Common myeloid progenitor, CD34-positive (primary cell): ENCODE measurements at places on chromosomes 7 and 10.
A peak's percentile ranks its signal among the peaks of the same experiment; 100 is the strongest.

- no peak for DNase-seq
Observed at GRCh38 chr7:134155206-134155605, 28.1 kb downstream of the LRGUK start.

DNA sequence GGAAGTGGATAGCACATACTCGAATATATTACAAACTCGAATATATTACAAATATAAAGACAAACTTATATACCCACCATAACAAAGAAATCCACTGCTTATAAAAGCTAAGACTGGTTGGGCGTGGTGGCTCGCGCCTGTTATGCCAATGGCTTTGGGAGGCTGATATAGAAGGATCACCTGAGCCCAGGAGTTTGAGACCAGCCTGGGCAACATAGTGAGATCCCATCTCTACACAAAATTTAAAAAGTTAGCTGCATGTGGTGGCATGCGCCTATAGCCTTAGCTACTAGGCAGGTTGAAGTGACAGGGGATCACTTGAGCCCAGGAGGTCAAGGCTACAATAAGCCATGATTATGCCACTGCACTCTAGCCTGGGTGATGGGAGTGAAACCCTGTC lies 20.4 kb downstream of the MCMBP start:
- no peak for DNase-seq

GRCh38 chr10:126616737-126617136 lies 53.8 kb downstream of the C10orf90 start:
- DNase-seq = no peak

DNA sequence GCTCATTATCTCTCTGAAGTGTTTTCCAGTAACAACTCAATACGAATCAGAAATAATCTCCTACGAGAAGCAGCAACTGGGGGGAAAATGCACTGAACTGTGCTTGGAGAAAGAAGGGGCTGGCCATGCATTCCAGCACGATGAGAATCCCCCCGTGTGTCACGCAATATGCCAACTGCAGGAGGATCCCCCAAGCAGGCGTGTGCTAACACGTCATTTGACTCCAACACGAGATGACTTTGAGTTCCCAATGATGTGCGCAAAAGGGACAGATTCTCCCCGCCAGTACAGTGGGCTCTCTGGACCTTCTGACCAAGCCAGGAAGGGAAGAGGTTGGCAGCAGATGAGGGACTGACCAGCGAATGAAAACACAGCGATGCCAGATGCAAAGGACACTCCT lies 105.5 kb downstream of the KCNMA1 start:
- no peak for DNase-seq

- peak; percentile 9 for DNase-seq
Observed at GRCh38 chr7:28135760-28136159, 44.8 kb downstream of the JAZF1 start.

GRCh38 chr7:110800984-110801383 lies 289.9 kb upstream of the LRRN3 start:
- no peak for DNase-seq

DNA sequence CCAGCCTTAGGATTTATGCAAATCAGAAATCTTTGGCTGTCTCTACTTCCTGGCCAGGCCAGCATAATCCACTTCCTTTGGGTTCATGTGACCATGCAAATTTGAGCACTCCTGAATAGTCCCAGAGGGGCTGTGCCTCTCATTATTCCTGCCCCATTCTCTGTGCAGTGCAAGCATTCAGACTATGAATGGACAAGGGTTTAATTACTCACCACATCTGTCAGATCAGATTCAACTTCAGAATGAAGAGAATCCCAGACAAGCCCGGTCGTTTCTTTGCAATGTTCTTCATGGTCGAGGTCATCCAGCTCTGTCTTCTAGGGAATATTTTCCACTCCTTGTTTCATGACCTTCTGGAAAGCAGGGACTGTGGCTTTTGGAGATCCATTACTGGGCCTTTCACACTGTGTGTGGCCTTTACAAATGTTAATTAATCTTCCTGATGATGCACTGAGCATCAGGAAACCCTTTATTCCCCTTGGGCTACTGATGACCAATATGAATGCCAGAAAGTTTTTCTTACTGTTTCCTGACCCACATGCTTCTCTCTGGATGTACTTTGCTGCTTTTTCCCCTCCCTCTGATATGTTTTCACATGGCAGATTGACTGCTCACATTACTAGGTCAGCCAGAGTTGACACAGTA lies 217.6 kb upstream of the TCF7L2 start:
- no peak for DNase-seq

DNA sequence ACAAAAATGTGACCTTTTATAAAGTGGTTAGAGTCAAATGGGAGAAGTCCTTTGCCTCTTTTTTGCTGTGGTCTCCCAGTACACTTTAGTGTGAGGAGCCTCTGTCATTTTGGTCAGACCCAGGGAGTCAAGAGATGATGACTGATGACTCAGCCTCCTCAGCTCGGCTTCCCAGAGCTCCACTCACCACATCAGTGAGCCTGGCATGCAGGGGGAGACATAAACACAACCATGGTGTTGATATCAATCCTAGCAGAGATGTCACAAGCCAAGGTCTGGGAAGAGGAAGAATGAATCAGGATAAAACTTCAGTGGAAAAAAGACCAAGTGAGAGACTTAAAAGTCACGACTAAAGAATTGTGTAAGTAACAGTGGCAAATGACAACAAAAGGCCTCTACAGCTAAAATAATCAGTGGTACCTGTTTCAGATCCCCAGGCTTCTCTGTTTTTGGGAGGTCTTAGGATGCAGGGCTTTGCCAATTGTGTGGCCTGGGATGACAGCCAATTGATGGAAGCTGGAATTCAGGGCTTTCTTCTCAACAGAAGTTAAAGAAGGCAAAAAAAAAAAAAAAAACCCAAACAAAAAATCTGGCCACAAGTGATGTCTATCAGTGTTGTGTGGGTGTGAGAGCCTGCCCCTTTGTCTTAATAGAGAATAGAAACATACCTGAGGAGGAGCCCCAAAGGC lies 50.2 kb downstream of the TFAM start:
- DNase-seq = peak; percentile 63

DNA sequence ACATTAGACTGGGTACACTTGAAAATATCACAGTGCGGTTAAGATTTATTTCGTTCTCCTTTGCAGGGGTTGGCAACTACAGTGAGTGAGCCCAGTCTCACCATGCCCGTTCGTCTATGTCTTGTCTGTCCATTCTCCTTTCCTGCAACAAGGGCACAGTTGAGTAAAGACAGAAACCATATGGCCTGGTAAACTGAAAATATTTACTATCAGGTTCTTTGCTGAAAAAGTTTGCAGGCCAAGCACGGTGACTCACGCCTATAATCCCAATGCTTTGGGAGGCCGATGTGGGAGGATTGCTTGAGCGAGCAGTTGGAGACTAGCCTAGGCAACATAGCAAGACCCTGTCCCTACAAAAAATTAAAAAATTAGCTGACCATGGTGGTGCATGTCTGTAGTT lies 11.4 kb upstream of the KCTD7 start:
- no peak for DNase-seq

DNA sequence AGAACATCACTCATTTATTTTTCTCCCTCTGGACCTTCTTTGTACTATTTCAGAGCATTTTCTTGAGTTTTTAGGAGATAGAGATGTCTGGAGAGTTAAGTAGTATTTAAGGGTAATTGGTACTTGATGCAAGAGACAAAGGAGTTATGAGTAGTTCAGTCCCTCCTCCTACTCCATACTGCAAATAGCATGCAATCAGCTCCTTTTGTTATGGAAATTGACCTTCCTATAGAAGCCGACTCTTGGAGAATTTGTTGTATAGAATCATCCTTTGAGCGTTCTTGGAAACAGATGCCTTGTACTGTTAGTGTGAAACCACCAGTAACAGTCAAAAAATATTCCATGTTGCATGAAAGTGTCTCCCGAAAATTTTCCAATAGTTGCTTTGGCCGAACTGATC lies 428.2 kb upstream of the GALNT17 start:
- DNase-seq = no peak

DNA sequence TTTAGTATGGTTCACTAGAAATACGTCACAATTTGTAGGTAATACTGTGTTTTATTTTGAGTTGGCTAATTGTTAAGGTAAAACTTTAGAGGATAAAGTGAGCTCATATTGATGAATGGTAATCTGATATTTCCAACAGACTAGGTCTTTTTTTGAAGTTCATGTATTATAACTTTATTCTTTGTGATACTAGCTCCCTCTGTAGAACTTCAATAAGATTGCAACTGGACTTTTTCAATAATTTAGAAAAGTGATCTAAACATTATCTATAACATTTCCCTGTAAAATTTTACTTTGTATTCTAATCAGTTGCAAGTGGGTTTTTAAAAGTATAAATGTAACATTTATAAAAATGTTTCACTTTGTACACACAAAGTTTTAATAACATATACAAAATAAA lies 83.5 kb downstream of the ADK start:
- peak; percentile 26 for DNase-seq

DNA sequence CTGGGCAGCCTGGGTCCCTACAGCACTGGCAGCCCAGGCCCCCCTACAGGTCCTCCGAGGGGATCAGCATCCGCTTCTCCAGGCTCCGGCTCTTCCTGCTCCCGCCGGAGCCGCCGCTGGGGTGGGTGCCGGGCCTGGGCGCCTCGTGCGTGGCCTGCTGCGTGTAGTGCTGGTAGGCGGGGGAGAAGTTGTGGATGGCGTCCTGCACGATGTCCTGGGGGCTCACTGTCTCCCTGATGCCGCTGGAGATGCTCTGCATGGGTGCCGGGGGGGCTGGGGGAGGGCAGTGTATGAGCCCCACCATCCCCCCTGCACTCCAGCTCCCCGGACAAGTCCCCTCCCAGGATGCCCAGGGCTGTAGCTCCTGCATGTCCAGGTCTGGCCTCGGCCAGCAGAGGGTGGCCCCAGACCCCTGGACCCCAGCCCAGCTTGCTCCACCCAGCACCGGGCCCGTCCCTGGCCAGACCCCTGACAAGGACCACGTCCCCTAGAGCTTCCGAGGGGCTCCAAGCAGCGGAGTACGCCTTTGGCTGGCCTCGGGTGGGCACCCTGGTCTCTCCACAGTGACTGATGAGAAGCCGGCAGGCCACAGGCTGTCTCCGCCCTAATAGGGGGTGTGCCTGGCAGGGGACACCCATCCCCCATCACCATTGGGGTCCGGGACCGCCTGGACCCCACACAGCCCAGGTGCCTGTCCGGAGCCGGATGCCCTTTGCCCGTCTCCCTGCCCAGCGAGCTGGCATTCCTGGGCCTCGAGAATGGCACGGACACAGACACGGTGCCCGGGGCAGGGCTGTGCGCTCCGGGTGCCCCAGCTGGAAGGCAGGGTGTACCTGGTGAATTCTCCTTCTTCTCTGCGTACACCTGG lies 8.9 kb downstream of the TMEM184A start:
- DNase-seq = no peak

DNA sequence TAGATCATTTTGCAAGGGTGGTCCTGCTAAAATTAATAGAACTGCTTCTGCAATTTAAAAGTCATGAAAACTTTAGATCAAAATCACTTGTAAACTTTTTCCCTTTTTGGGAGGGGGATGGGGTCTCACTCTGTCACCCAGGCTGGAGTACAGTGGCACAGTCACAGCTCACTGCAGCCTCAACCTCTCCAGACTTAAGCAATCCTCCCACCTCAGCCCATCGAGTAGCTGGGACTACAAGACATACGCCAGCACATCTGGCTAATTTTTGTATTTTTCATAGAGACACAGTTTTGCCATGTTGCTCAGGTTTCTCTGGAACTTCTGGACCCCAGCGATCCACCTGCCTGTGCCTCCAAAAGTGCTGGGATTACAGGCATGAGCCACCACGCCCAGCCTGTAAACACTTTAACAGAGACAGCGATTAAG lies 79.7 kb downstream of the LRRC17 start:
- DNase-seq = no peak

DNA sequence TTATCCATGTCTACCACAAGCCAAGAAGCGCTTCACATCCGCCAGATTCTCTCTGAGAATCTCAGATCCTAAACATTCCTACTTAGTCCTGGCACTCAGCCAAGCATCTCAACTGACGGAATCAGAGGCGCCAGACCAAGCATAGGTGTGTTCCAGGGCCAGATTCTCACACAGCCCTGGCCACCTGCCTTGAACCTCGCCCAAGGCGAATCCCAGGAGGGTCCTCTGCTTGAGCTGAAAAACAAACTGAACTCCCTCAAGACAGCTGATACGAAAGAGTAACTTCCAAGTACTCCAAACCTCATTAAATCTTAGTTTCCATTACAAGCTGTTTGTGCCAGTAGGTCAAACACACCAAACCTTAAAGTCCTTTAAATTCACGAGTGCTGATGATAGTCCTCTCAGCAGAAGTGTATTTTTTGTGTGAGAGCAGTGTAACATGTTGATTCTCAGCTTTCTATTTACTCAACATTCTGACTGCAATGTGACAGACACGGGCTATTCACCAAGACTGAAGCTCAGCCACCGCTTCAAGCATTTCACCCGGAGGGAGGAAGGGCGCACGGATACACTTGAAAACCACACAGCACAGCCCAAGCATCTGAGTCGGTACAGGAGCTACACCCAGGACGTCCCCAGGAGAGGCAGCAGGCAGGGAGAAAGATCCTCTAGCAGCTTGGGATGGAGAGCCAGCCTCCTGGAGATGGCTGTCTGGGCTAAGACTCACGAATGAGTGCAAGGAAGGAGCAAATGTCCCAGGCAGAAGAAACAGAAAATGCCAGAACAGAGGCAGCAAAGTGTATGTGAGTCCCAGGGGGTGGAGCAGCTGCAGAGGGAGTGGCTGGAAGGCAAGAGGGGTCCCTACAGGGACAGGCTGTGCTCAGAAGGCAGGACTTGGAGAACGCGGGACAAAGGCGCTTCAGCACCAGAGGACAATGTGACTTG lies 6.0 kb downstream of the PARD3 start:
- DNase-seq = peak; percentile 48

GRCh38 chr7:149467321-149467859 lies 6.5 kb upstream of the ZNF777 start:
- DNase-seq = no peak

- DNase-seq = no peak
Observed at GRCh38 chr10:35386594-35387174, 50.4 kb downstream of the CCNY start.

GRCh38 chr7:22627136-22627535 lies 99.9 kb upstream of the IL6 start:
- DNase-seq = no peak
